HS-5 (cell line): ENCODE measurements at places on chromosomes 4 and X.

DNA sequence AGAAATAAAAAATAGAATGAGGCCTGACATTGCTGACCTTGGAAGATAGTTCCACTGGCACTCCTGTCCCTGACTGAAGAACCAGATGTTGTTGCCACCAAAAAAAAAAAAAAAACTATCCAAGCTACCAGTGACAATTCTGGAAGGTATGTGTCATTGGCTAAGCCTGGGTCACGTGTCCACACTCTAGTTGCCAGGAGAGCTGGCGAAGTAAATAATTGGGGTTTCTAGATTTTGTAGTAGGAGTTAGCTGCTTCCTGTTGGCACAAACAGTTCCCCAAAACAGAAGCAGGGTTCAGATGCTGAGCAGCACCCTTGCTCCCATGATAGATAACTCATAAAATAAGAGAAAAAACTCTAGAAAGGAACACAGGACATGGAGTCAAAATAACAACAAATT lies 20.5 kb downstream of the MND1 start:
- no peak for DNase-seq

DNA sequence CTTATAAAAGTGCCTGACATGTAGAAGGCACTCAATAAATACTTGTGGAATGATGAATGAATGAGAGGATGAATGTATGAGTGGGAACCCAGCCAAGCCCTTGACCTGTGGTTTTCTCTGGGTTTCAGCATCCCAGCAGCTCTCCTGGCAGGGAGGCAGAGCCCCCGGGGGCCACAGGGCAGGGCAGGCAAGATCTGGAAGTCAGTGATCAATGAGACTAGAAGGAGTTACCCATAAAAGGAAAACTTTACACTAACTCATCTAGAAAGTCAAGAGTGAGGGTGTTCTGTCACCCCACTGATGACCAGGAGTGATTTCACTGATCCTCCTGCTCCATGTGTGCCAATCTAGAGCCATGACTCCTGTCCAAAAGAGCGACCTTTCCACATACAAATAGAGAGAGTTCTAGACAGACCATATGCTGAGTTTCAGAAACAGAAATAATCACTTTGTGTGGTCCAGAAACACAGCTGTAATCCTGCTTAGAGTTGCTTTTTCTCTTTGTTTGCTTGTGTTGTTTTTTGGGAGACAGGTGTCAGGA lies 37.4 kb downstream of the MGARP start:
- DNase-seq: peak; percentile 84

DNA sequence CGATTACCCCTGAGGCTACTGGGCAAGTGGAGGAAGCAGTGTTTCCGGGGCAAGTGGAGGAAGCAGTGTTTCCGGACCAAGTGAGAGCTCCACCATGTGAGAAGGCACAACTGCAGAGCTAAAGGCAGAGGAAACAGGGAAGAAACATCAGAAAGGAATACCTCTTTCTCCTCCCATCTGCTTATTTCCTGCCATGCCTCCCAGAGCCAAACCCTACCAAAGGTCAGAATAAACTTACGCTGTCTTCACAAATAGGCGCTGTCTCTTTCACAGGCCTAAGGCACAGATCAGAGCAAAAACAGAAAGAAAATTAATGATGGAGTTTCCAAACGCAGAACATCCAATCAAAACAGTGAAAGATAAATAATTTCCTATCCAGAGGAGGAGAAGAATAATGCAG lies 153.0 kb downstream of the ATOH1 start:
- no peak for DNase-seq

GRCh38 chr4:71211748-71212147 lies 127.1 kb upstream of the SLC4A4 start:
- DNase-seq: no peak

DNA sequence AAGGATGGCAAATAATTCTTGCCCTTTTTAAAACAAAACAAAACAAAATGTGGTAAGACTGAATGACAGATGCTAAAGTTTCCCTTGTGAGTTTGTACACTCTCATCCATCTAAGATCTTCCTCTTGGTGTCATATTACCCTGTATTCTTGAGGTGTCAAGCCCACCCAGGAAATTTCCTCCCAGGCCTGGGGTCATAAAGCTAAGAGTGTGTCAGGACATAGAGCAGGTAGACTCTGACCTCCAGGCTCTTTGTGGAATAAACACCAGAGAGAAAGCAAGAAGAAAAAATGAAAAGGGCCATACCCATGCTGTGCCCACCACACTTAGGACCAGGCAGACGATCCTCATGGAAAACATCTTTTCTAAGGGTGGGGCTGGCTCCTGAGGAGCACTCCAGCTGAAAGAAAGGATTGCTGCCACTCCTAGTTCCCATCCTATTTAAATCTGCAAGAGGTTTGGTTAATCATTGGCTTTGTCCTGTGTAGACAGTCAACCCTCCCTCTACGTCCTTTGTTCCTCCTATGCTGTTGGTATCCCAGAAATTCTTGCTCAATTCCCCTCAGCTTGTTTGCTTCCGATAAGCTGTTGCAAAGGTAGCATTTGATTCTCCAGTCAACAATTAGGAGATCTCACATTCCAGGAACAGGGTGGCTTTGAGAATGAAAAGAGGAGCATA lies at the start of gene FGA:
Gene FGA, minus strand, starts transcription at position 414 of the 678 bp plus-strand sequence. Its CDS starts 55 bp downstream, at position 359.
- DNase-seq: no peak

DNA sequence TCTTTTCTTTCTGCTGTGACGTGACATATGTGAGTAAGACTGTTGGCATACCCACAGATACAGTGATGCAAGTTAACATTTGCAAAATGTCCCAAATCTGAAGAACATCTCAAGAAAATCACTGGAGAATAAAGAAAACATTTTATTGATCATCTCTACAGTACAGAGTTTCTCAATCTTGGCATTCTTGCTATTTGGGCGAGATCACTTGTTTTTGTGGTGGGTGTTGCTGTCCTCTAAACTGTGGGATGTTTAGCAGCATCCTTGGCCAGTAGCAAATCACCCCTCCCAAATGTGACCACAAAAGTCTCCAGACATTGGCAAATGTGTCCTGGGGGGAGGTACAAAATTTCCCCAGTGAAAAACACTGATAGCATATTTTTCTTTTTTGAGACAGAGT lies 28.8 kb downstream of the AMELX start:
- no peak for DNase-seq

DNA sequence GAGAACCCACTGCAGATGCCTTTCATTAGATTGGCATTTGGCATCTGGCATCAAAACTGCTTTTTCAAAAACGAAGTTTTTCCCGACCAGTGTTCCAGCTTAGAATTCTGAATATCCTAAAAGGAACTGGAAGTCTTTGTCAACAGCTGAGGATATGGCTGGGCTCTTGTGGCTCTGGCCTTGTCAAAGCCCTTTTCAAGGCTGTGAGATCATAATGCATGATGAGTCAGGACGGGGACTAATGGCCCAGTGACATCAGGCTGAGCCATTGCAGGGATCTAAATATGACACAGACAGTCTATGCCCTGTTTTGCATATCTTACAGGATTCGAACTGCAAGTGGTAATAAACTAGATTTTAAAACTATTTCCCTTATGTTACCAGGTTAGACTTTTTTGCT lies 306.4 kb downstream of the PTTG2 start:
- DNase-seq: peak; percentile 29

DNA sequence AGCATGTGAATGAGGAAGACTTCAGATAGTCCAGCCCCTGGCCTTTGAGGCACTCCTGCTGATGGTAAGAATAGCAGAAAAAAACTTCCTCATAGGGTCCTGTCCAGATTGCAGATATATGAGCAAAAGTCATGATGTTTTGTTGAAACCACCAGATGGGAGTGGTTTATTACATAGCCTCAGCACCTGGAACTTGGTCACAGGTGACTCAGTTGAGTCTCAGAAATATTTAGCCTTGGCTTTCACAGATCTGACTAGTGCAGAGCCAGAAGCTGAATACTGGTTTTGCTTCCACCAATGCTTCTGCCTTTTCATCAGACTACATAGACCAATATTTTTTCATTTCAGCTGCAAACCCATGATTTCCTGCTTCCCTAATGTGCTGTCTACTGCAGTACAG lies 994.9 kb upstream of the SLIT2 start:
- no peak for DNase-seq

GRCh38 chr4:75678965-75679364 lies 5.8 kb upstream of the G3BP2 start:
- no peak for DNase-seq

- DNase-seq: no peak
These were observed 26.0 kb upstream of the CXCL2 start for GRCh38 chr4:74125029-74125428.

DNA sequence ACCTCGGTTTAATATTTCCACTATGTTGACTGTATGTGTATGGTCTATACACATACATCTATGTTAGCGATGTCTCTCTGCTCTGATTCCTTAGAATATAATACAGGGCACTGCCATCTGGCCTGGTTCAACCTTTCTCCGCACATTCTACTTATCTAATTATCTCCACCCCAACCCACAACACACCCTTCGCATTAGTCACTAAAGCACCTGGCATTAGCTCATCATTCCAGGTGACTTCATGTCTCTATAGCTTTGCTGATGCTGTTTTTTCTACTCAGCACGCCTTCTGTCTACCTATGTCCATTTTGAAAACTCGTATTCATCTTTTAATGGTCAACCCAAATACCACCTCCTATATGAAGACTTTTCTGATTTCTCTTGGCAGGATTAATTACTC lies 425.2 kb upstream of the RASGEF1B start:
- DNase-seq: no peak

DNA sequence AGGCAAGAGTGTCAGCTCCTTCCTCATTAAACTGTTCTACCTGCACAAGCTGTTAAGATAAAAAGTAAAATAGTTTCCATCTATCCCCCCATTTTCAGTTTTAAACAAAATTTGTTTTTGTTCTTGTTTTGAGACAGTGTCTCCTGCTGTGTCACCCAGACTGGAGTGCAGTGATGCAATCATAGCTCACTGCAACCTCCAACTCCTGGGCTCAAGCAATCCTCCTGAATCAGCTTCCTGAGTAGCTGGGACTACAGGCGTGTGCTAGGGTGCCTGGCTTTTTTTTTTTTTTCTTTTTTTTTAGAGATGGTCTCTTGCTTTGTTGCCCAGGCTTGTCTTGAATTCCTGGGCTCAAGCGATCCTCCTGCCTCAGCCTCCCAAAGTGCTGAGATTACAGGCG lies 105.4 kb downstream of the HS6ST2 start:
- DNase-seq: no peak

- no peak for DNase-seq
These were observed 1316.9 kb upstream of the TENM3 start for GRCh38 chr4:180926277-180926676.

DNA sequence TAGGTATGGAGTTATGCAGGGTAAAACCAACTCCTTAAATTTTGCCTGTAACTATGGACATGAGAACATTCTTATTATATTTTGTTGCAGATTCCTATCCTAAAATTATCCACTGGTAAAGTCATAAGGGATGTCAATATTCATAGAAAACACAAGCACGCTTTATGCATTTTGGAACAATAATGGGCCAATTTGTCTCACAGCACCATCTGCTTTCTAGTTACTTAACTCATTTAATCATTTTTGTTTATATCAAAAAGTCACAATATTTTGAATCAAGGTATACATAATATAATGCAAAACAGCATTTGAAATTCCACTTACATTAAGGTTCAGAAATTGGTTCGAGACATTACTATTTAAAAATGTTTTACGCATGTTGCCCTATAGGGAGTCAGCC lies 203.0 kb downstream of the GABRG1 start:
- DNase-seq: no peak

DNA sequence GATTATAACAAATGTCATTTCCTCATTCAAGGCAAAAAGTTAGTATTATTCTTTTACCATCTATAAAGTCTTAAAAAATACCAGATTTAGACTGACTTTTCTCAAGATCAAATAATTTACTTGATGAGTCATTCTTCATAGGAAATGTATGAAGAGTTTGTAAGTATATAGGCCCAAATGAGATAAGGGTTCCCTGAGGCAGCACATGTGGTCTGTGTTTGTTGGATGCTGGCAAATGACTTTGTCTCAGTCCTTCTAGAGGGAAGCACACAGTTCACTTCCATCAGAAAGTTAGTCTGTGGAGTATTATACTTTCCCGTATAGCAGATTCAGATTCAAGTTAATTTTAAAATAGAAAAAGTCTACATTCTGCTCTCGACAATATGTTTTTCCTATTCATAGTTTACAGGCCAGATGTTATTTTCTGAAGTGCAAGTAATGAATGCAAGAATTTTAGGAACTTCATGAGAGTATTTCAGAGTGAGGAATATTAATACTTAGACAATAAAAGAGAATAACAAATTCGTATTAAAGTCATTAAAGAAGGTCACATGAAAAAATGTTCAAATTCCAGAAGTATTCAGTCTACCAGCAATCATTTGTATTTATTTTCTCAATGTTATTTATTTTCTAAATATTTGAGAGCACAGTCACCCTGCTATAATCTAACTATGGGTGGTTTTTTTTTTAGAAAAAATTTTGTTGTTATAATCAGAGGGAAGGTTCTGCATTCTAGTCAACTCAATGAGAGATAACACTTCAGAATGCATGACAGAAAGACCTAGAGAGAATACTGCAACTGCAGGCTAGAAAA lies 601.8 kb upstream of the ZFP42 start:
- DNase-seq: no peak

GRCh38 chr4:129988957-129989356 lies 893.0 kb downstream of the C4orf33 start:
- no peak for DNase-seq
